ENCODE measurements at places on chromosomes 1 and 21. TPM values are rescaled to one million over a fixed set of nuclear protein-coding genes. Genes with fewer than 3 reads are reported as not detected.

Gene C1orf210
- total RNA-seq = 0.42 TPM

Gene PLPPR4
- not detected for total RNA-seq

Gene SPATA46
- not detected for total RNA-seq

DNA sequence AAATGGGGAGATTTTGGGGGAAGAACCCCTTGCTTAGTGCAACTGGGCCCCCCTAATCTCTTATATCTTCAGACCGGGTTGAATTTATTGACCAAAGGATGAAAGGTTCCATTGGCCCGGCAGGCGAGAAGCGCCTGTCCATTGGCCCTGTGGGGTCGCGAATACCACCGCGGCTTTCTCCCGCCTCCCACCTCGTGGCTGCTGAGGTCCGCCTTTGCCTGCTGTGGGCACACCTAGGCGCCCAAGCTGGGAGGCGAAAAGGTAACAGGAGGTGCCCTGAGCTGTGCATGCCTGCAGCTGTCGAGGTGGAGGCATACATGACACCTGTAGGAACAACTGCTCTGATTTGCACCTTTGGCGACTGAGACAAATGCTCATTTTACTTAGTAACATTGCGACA is 21.1 kb upstream of the FLG2 start:
- no peak for DNase-seq
- H3K27me3 ChIP-seq = no peaks in the 10 kb centered on the region
- no peaks in the 10 kb centered on the region for H3K36me3 ChIP-seq
- H3K4me1 ChIP-seq = no peaks in the 10 kb centered on the region

- no peak overlapping the region for H3K4me3 ChIP-seq
- no peaks in the 10 kb centered on the region for H3K36me3 ChIP-seq
- no peaks in the 10 kb centered on the region for H3K27me3 ChIP-seq
- H3K27ac ChIP-seq = no peak overlapping the region
These were observed 152.4 kb downstream of the LEPR start for GRCh38 chr1:65572701-65573421.

DNA sequence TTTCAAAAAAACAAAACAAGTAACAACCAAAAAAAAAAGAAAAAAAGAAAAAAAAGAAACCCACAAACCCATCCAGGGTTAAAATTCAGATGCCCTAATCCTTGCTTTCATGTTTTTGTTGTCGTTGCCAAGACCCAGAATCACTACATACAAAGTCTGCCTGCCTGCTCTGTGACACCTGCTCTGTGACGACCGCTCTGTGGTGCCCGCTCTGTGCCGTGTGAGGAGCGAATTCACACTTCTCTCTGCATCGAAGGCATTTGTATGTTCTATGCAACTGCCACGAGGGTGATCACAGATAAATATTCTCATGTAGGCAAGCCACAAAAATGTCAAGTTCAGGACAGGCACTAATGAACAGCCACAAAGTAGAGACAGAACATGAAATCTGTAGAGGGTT is 178.6 kb downstream of the SLC45A1 start:
- H3K4me3 ChIP-seq = no peak overlapping the region
- H3K36me3 ChIP-seq = no peaks in the 10 kb centered on the region
- H3K27me3 ChIP-seq = no peaks in the 10 kb centered on the region
- no peak for DNase-seq
- H3K4me1 ChIP-seq = no peaks in the 10 kb centered on the region

DNA sequence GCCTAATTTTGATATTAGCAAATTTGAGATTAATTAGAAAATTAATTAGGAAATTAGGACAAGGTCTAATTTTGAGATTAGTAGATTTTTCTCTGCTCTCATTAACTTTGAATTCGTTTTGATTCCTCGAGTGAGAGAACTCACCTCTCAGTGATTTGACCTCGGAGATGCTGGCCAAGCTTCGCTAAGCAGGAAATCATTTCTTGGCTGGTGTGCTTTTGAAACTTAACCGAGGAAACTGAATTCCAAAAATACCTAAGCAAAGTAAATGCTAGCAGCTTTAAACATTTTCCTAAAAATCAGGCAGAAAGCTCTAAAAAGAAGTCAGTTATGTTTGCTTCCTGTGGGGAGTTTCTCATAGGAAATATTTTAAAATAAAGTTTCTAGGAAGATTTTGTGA is 34.9 kb downstream of the CDC14A start:
- H3K27me3 ChIP-seq = no peaks in the 10 kb centered on the region
- H3K27ac ChIP-seq = no peak overlapping the region
- no peak overlapping the region for H3K4me3 ChIP-seq
- H3K4me1 ChIP-seq = no peaks in the 10 kb centered on the region
- DNase-seq = no peak

GRCh38 chr1:80305466-80305865 is 1298.9 kb upstream of the ADGRL4 start:
- no peaks in the 10 kb centered on the region for H3K27me3 ChIP-seq
- H3K36me3 ChIP-seq = no peaks in the 10 kb centered on the region
- no peak overlapping the region for H3K4me3 ChIP-seq
- DNase-seq = no peak

- H3K27me3 ChIP-seq = no peaks in the 10 kb centered on the region
- no peak overlapping the region for H3K4me3 ChIP-seq
- H3K4me1 ChIP-seq = no peaks in the 10 kb centered on the region
- DNase-seq = no peak
- H3K27ac ChIP-seq = no peak overlapping the region
These were observed 106.3 kb downstream of the PAX7 start for GRCh38 chr1:18736958-18737357.
